ENCODE measurements at places on chromosomes 3 and 15.

- DNase-seq: peak; percentile 24
Observed at GRCh38 chr3:66938338-66938963, 59.7 kb upstream of the KBTBD8 start.

DNA sequence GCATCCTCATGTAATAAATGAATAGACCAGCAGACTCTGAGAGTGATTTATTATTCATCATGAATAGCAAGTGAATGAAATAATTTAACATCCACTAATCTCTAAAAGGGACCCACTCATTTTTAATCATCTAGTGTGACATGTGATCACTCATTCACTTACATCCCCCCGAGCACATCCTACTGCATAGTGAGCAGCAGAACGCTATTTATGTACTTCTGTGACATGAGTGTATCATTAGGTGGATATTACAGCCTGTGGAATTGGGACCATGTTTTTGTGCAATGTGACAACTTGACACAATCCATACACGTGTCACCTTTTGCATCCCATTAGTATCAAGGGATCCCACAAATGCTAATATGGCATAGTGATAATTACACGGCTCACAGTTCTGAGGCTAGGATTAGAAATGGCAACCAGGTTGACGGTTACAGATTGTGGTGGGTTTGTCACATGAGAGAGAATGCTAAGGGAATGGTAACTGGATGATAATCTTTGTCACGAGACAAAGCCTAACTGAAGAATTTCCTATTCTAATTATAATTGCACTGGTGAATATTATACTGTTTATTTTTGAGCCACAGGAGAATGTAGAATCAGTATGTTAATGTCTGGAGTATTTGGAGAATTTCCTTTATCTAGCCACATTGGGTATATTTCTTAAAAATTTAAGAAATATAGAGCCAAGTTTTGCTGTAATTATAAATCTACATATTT lies 595.2 kb upstream of the TBL1XR1 start:
- DNase-seq: no peak

DNA sequence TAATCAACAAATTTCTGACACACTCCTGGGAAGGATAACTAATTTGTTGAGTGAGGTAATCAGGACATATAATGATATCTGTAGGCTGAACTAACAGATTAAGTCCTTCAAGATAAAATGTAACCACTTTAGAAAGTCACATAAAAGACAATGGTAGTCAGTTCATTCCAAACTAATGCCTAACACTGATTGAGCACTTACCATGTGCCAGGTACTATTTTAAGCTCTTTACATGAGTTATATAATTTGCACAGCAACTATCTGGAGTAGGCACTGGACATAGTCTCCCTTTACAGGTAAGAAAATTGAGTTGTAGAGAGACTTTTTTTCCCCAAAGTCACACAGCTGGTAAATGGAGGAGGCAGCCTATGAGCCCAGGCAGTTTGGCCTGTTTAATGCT lies 211.2 kb upstream of the CFAP20DC start:
- DNase-seq: no peak

DNA sequence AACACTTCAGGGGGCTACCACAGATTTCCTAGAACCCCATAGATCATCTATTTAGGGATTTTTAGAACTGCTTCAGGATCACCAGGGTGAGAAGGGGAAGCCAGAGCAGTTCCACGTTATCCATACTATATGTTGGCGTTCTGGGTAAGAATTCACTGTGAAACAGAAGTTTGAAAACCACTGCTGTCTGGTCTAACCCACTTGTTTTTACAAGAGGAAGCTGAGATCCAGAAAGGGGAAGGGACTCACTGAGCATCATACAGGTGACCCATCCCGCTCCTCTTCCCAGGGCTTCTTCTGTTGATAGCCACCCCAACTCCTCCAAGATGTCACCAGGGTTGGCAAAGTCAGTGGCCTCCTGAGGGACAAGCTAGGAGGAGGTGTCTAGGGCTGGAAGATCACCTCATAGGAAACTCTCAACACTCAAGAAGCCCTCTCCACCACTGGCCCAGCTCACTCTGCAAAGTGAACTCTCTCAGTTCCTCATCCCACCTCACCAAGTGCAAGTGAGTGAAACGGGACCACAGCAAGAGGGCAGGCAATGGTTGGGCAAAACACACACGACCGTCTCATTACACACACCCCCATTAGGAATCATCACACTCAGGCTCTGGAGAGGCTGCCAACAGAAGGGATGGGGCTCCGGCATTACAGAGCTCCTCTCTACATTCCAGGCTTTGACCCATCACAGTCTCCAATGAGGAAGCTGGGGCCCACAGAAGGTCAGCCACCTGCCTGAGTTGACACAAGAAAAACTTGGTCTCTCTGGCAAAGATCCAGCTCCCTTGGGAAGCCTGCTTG lies 1.8 kb downstream of the DAPK2 start:
- DNase-seq: no peak

Data from NCI-H187 (cell line).